ENCODE measurements at places on chromosomes 5 and 9.

GRCh38 chr5:97135868-97136267 lies 6.5 kb downstream of the LIX1 start:
- DNase-seq = no peak

- no peak for DNase-seq
Observed at GRCh38 chr5:170528976-170529375, 25.2 kb downstream of the KCNIP1 start.

GRCh38 chr5:24444414-24444813 lies 200.4 kb downstream of the CDH10 start:
- DNase-seq = no peak

GRCh38 chr9:137367506-137368430 lies 55.2 kb downstream of the EXD3 start:
- DNase-seq = no peak

DNA sequence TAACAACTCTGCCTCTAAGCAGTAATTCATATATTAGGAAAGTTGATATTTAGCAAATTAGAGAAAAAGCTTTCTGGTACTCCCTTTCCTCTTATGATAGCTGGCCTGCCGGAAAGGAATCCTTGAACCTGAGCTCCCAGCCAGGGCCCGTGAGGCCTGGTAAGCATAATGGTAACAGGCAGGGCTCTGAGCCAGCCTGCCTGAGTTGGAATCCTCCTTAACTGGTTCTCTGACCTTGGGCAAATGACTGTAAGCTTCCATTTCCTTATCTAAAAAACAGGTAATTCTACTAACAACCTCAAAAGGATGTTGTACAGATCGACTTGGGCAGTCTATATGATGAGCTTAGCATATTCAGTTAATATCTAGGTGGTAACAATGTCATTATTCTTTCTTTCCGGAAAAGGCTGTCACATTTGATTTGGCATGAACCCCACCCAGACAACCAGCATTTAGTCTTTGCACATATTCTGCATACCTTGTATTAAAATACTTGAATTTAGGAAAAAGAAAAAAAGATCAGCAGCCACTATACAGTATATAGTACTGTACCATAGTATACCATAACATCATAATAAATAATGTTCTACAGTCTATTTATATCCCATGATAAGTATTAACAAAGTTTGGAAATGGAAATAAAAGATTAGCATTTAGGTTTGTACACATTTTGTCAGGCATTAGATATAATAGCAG lies 55.7 kb upstream of the MAP3K1 start:
- DNase-seq = no peak

- peak; percentile 40 for DNase-seq
Observed at GRCh38 chr5:77463905-77464304, 28.2 kb downstream of the WDR41 start.

GRCh38 chr5:83856881-83857280 lies 136.2 kb upstream of the HAPLN1 start:
- peak; percentile 69 for DNase-seq

- DNase-seq = no peak
Observed at GRCh38 chr9:31700252-31701045, 684.0 kb upstream of the ACO1 start.

DNA sequence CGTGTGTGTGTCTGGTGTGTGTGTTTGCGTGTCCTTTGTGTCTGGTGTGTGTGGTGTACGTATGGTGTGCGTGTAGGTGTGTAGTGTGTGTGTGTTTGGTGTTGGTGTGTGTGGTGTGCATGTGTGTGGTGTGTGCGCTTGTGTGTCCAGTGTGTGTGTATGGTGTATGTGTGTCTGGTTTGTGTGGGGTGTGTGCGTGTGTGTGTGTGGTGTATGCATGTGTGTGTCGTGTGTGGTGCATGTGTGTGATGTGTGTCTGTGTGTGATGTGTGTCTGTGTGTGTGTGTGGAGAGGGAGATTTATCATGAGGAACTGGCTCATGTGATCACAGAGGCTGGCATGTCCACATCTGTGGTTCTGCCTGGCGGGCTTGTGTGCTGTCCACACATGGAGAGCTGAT lies 71.7 kb downstream of the CACNA1B start:
- no peak for DNase-seq

DNA sequence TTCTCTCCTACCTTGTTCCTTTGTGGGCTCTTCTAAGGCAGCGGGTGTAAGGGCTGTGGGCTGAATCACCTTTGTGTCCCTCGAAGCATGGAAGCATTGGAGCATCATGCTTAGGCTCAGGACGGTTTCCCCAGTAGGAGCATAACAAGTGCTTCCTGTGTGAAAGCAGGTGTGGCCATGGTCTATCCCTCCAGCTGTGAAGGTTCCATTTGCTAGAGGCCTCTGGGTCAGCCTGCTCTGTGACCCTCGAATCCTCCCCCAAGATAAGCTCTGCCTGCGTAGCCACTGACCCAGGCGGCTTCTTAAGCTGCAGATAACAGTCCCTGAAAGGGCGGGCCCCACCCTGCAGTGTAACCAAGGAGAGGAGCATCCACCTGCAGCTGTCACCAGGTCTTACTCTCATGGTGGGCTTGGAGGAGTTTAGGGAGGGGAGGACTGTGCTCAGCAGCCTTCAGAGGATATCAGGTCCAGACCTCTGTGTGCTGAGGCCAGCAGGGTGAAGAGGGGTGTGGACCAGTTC lies 8.4 kb upstream of the NDST1 start:
- DNase-seq = no peak

- no peak for DNase-seq
Observed at GRCh38 chr9:91900797-91901177, 49.2 kb downstream of the ROR2 start.

DNA sequence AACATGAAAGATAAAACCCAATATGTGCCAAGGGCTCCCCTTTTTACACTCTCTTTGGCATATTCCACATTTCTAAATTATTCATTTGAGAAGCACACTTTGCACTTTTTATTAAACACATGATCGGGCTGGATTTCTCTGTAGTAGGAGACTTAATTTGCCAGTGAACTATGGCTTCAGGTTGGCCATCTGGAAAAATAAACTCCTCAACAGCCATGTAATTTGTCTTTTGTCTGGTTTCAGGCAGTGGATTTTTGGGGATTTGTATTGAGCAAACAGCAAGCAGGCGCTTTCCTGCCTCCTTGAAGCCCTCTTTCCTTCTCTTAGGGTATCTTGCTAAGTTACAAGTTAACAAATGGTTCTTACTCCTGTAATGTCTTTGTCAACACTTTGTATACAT lies 73.0 kb upstream of the DMRTA1 start:
- no peak for DNase-seq

DNA sequence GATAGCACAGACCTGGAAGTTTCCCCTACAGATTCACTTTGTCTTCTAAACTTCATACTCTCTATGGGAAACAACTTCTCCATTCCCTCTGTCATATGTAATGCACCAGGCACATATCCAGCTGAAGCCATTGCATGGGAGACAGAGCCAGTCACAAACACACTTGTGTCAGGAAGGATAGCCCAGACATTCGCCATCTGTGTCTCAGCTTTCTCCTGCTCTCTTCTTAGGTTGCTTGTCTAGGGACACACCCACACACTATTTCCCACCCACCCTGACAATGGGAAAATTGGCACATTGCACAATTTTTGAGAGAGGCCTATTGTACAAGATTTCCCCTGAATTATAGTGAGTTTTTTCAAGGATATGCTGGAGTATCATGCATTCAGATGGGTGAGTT lies 158.4 kb upstream of the MPDZ start:
- no peak for DNase-seq

- DNase-seq = no peak
Observed at GRCh38 chr5:51386916-51387883, 4.0 kb downstream of the ISL1 start.

- DNase-seq = peak; percentile 13
Observed at GRCh38 chr9:87684627-87685219, 41.2 kb upstream of the CTSL start.

- no peak for DNase-seq
Observed at GRCh38 chr9:85064811-85065371, 395.4 kb downstream of the NTRK2 start.

DNA sequence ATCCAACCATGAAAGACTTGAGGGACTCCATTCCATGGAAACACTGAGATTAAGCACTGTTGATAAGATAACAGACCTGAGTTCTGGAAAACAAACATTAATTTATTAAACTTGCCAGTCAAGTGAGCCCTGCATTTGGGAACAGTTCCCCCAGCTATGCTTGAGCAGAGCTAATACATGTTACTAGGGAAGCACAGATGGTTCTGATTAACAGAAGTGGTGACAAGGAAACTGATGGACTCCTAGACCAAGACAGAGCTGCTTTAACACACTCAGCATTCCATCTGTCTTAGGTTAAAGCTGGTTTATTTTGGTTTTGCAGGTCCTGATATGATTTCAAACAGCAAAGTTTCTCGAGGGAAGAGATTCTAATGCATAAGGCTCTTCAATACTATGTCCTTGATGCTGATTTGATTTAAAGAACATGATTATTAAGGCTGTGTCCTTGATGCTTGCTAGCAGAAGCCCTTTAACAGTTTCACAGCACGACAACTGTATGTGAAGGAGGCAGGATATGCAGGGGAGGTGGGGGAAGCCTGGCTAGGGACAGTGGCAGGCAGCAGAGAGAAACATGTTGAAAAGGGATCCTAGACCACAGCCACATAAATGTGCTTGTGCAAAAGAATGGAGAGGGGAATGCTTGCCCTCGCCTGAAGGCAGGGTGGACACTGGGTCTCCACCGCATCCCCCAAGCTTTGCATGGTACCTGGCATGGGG lies 66.2 kb downstream of the ACTBL2 start:
- peak; percentile 71 for DNase-seq

DNA sequence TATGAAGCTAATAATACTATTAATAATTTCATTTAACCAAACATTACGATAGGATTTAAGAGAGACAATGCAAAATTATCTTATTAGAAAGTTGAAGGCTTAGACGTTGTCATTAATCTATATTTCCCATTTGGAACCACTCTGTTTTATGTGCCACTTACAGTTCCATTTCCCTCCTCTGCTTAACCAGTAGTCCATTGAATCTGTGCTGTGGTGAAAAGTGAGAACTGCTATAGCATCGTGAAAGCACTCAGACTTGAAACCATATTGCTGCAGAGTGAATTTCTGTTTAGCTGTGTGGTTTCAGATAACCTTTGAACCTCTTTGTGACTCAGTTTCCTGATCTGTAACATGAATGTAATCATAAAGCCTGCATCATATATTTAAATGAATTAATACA lies 2304.5 kb downstream of the MAT2B start:
- no peak for DNase-seq

- DNase-seq = no peak
Observed at GRCh38 chr5:5293029-5293428, 129.4 kb upstream of the ICE1 start.

DNA sequence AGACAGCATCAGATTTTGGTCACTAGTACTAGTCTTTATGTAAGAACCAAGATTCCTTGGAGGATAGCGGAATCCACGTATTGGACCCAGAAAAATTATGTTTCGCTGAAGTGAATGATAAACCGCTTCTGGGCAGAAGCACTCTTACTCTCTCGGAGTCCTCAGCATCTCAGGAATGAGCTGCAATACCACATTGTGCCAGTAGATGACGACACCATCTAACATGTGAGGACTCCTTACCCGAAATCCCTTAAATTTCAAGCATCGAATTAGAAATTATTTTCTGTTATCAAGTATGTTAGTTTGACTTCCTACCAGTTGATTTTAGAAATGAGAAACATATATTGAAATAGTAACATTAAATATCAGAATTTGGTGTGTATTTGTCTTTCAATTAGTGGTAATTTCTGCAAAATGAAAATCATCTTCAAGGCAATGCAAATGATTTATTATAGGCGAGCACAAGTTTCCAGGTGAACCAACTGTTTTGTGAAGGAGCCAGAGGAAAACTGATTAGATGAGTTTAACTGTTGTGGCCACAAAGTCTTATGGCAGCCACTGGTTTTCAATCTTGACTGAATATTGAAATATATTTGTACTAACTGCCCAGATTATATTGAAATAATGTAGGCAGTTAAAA lies 66.0 kb upstream of the CAMK4 start:
- peak; percentile 68 for DNase-seq

DNA sequence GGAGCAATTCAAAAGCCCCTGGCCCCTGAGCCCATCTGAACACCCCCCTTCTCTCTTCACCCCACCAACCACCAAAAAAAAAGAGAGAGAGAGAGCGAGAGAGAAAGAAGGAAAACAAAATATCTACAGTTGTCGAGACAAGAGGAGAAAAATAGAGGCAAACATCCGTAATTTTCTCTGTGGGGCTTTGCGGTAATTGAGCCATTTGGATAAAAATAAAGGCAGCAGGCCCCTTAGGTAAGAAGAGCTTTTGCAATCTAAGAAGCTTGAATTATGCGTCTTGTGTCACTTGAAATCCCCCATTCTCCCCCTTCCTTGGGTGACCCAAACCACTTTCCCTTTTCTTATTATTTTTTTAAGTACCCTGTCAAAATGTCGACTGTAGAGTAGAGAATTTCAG lies 35.5 kb upstream of the FUBP3 start:
- no peak for DNase-seq

DNA sequence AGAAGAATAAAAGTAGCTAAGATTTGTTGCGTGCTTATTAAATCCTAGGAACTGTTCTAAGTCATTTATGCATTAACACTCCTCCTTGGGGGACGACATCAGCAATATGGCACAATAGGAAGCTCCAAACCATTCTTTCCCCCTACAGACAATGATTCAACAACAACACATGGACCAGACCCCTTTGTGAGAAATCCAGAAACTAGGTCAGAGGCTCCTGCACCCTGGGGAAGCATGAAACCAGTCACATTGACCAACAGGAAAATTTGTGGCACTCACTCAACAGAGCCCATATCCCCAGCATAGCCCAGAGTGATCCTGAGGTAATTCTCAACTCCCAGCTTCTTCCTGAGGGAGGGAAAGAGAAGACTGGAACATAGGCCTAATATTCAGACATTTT lies 294.4 kb downstream of the HINT1 start:
- peak; percentile 16 for DNase-seq

GRCh38 chr5:172007175-172008110 lies 1.0 kb upstream of the FBXW11 start:
- DNase-seq = no peak

DNA sequence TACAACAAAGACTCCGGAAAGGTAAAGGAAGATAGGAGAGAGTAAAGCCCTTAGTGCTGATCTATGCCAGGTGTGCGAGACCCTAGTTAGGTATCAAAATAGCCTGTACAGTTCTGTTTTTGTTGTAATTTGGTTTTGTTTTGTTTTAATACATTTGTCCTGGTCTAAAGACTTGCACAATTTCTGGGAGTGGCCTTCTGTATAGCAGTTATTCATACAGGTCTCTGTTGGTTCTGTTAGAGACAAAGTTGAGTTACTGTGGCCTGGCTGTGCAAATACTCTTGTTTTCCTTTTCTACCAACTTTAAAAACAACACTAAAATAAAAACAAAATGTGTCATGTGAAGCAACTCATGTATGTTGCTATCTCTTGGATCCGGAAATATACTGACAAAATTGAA lies 163.6 kb downstream of the COMMD10 start:
- DNase-seq = no peak

GRCh38 chr5:140251527-140251973 lies 51.4 kb downstream of the PFDN1 start:
- DNase-seq = peak; percentile 69

DNA sequence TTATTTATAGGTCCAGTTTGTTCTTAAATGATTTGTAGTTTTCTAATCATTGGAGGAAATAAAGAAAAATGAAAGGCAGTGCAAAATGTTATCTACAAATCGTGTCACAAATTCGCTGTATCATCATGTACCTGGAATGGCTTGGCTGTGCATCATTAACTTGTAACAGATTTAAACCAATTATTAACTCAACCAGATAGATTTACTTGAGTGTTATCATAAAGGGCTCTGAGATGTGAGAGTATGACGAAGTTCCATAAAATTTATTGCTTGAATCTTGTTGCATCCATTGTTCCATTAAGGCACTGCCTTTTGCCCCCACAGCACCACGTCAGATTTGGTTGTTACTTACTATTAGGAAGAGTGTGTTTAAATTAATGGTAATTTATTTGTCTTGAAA lies 23.5 kb downstream of the PCSK5 start:
- DNase-seq = no peak

All from fibroblast of gingiva (primary cell).